Activated CD8-positive, alpha-beta T cell treated with anti-CD3 and anti-CD28 coated beads, Interleukin-2, amount 10 ng/mL, durations not matched to agents 7 days and 5 days (primary cell): ENCODE measurements at places on chromosomes 7 and 10.

DNA sequence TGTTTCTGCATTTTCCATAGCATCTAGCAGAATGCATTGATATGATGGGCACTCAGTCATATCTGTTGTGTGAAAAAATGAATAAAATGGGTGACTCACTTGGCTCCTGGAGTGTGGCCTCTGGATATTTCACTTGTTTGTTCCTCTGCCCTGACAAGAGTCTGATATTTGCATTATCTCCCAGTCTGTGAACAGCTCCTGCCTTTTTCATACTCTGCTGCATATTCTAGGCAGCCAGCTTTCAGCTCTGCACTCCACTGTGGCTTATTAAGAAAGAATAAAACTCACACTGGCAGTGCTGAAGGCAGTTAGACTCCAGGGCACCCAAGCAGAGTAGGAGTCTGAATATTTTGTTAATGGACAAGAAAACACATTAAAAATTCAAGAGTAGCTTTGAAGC, 623.9 kb downstream of the SORCS1 start:
- no peak for DNase-seq

DNA sequence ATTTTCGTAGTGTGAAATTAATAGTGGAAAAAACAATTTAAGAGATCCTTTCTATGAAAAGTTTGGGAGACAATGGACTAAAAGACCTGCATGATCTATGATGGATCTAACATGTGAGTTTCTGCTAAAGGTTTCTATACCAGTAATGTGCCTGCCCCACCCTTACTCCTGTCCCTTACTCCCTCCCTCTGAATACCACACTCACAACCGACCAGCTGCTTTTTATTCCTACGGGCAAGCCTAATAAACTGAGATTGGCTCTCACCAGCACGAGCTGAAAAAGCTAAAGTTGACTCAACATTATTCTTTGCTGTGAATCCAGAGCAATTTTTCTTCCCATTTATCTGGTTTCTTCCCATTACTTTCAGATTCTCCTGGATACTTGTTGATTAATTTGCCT, 17.8 kb upstream of the REEP3 start:
- DNase-seq = no peak

DNA sequence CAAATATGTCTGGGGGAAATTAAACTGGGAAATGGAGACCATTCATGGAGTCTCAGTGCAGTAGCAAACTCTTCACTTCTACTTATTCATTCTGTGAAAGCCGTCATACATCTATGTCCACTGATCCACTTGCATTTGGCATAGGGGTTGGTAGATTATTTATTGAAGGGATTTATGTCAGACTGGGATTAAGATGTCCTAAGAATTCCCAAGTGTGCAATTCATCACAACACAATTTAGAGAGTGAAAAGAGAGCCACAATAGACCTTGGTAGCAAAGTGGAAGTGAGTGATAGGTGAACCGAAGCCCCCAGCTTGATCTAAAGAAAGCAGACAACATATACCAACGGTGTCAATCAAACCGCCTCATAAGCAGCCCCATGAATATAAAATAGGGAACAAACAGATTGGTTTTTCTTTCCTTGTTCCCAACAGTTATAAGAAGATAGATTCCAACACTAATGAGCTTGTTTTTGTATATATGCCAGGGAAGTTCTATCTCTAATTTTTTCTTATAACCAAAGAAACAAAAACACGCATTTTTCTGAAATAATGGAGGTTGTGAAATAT, 234.3 kb downstream of the CACNA2D1 start:
- DNase-seq = no peak

DNA sequence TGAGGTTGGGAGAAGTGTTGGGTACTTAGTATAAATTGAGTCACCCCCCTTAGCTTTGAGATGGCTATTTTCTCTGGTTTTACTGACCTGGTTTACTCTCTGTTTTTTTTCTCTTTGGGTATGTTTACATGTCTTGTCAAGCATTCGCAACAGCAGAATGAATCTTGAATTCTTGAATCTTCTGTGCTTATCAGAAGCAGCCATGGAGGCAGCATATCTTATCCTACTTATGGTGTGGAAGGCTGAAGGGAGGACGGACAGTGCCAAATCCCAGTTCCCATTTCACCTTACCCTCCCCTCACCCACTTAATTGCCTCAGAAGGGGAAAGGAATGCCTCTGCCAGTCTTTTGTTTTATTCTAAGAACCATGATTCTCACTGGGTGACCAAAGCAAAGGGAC, 3.7 kb downstream of the SND1 start:
- no peak for DNase-seq

DNA sequence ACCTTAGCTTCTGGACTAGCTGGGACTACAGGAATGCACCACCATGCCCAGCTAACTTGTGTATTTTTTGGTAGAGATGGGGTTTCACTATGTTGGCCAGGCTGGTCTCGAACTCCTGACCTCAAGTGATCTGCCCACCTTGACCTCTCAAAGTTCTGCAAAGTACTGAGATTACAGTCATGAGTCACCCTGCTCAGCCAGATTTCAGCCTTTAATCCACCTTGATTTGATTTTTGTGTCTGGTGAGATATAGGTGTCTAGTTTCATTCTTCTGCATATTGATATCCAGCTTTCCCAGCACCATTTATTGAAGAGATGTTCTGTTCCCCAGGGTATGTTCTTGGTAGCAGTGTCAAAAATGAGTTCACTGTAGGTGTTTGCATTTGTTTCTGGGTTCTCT, 20.1 kb upstream of the CYP3A7 start:
- no peak for DNase-seq

DNA sequence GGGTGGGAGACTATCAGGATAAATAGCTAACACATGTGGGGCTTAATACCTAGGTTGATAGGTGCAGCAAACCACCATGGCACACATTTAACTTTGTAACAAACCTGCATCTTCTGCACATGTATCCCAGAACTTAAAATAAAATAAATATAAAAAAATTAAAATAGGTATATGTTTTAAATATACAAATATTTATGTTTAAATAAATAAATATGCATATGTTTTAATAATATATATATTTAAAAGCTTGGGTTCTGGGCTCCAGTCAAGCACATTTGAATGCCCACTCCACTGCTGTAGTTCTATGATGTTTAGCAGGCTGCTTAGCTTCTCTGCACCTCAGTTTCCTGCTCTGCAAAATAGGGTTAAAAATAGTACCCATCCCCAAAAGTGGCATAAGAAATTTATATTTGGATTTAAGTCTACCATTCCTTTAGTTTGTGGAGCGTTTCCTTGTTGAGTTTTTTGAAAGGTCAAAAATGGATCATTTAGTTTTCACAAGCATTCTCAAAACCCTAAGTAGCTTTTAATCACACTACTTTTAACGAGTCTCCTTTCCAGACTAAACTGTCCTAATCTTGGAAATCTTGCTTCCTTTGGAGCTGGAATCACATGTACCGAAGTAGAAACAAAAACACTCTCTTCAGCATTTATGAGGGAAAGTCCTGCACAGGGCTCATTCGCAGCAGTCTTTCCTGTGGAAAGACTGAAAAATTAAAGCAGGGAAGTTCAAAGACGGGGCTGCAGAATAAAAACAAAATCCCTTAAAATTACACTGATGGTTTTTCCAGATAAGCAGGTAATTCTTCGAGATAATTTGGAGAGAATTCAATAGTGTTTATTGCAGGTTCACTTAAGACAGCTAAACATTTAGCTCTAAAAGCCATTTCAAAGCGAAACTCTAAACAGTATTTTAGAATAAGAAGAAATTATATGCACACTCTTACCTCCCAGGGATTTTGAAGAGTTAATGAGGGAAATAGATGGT, 111.7 kb upstream of the LYZL1 start:
- no peak for DNase-seq

DNA sequence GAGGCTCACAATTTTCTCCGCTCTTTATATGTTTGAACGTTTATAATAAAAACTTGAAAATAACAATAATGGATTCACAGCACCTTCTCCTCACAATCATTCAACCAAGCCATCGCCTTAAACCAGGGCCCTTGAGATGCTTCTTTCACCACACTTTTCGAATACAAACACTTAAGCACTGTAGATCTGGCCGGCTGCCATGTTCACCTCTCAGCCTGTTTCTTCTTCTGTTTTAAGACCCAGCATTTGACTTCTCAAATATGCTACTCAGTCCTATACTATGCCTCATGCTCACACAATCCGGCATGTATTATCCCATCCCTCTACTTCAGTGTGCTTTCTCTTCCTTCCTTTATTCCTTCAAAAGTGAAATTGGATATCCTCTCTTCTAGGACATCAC, 280.6 kb downstream of the TFEC start:
- DNase-seq = no peak

- DNase-seq = no peak
Measured at GRCh38 chr10:591646-592045, 97.8 kb downstream of the DIP2C start.

DNA sequence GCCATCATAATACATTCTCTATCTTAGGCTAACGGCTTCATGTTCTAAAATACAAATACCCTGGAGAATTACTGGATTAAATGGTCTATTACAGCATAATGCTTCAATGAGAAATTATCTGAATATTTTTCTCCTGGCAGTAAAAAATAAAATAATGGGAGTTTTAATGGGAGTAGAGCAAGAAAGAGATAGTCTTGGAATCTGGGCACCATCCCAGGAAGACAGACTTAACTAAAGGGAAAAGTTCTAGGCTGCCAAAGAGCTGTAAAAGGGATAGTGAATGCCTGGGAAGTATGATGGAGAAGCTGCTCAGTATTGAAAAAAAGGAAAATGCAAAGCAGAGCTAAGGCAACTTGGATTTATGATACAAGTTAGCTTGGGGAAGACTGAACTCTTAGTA, 12.1 kb upstream of the SYPL1 start:
- DNase-seq = no peak

GRCh38 chr7:25669281-25669781, 441.0 kb upstream of the NPVF start:
- no peak for DNase-seq

- DNase-seq = no peak
Measured at GRCh38 chr7:66769833-66770512, 29.4 kb downstream of the RABGEF1 start.

DNA sequence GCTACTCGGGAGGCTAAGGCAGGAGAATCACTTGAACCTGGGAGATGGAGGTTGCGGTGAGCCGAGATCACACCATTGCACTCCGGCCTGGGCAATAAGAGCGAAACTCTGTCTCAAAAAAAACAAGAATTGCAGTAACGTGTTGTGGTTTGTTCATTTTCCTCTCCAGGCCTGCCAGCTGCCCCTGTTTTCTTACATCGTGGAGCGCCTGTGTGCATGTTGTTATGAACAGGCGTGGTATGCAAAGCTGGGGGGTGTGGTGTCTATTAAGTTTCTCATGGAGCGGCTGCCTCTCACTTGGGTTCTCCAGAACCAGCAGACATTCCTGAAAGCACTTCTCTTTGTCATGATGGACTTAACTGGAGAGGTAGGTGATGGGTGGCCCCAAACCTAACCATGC, 52.1 kb downstream of the TRRAP start:
- no peak for DNase-seq

DNA sequence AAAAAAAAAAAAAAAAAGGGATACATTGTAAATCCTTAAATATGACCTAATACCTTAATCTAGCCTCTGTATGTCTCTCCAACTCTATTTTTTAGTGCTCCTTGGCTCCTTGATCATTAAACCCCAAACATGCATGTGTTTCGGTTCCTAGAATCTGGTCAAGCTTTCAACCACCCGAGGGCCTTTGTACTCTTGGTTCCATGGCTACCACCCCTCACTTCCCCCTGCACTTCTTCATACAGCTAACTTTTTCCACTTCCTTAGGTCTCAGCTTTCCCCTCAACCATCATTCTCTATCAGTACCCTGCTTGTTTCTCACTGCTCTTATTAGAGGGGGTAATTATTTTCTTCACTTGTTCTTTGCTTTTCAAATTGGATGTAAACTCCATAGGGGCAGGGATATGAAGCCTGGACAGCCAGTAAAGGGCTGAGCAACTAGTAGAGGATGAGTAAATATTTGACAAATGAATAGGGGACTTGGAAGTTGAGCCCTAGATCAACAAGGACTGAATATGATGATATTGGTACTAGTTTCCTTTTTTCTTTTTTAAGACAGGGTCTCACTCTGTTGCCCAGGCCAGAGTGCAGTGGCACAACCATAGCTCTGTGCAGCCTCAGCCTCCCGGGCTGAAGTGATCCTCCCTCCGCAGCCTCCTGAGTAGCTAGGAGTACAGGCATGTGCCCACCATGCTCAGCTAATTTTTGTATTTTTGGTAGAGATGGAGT, 4.3 kb upstream of the GDI2 start:
- no peak for DNase-seq

DNA sequence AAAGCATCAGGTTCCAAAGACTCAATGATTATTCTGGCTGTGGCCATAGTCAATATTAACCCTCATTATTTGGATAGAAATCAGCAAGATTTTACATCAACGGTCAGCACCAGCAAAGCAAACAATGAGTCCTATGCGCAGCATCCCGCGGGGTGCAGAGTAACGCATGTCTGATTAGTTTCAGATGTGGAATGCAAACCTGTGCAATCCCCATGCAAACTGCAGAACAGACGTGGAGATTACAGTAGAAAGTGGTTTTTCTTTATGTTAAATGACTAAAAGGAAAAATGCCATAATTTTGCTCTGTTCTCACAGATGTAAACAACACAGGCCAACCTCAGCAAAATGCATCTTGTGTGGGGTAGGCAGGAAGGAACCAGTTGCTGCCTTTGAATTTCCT, 258.1 kb upstream of the GRB10 start:
- DNase-seq = no peak
